ENCODE measurements at places on chromosomes 1 and 21.

DNA sequence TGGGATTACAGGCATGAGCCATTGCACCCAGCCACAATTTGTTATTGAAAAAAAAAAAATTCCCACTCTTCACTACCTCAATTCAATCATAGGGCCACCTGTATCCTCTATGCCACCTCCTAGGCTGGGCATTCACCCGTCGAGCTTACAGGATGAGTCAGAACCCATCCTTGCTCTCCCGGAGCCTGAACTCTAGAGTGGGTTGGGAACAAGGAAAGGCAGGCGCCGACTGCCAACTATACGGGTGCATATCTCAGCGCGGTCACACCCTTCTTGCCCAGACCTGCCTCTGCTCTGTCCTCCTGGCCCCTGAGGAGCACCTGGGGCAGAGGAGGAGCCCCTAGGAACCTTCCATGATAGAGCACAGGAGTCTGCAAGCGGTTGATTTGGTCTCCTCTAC lies 21.4 kb upstream of the LBR start:
- no peak for DNase-seq

DNA sequence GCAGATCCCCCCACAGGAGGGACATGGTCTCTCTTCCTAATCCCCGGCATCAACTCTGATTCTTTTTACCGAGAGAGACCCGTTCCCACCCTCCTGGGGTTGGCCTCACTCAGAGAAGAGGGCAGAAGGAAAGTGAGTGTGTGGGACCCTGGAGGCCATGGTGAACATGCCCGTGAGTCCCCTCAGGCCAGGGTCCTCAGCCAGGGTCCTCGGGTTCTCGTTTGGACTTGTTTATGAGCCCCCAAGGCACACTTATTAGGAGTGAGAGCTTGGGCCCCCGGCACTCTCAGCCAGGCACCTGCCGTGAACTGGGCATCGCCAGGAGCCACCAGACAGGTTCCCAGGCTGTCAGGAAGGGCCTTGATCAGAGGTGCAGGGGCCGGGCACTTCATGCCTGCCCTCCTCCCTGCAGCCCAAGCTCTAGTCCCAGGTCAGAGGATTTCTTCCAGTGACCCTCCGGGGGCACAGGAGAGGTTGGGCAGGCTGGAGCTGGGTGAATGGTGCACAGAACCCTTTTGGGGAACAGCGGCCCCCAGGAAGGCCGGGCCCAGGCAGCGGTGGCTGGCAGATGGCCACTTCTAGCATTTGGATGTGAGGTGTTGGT lies 122.6 kb downstream of the CRYAA start:
- DNase-seq = no peak

DNA sequence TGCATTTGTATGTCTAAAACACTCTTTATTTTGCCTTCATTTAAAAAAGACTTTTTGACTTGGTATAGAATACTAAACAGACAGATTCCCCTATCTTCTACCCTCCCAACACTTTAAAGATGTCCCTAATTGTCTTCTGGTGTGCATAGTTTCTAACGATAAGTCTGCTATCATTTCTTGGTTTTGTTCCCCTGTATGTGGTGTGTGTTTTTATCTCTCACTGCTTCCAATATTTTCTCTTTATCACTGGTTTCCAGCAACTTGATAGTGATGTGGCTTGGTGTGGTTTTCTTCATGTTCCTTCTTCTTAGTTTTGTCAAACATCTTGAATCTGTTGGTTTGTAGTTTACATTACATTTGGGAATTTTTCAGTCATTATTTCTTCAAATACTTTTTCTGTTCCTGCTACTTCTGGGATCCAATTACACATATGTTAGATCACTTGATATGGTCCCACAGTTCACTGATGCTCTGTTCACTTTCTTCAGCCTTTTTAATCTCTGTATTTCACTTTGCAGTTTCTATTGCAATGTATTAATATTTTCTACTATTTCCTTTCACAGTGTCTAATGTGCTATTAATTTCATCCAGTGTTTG lies 23.2 kb downstream of the F5 start:
- no peak for DNase-seq

DNA sequence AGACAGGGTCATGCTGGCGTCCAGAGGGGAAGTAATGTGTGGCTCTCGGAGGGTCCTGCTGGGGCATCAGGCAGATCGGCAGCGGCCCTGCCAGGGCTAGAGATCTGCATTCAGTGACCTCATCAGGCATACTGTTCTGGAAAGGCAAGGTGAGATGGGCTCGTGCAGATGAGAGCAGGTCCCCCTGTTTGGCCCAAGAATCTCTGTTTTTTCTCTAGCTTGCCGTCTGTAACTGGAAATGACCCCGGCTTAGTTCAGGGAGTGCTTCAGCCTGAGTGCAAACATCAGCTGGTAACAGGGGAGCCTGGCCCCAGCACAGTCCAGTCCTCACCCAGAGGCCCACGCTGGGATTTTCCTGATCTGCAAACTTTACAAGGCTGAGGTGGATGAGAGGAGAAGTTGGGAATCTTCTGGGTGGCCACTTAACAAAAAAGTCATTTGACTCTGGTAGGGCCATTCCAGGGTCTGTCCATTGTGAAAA lies 2.1 kb downstream of the FAM163A start:
- DNase-seq = no peak

GRCh38 chr1:25631750-25632485 lies 15.3 kb downstream of the MAN1C1 start:
- peak; percentile 18 for DNase-seq

- no peak for DNase-seq
Observed at GRCh38 chr1:63342402-63342801, 20.0 kb downstream of the FOXD3 start.

DNA sequence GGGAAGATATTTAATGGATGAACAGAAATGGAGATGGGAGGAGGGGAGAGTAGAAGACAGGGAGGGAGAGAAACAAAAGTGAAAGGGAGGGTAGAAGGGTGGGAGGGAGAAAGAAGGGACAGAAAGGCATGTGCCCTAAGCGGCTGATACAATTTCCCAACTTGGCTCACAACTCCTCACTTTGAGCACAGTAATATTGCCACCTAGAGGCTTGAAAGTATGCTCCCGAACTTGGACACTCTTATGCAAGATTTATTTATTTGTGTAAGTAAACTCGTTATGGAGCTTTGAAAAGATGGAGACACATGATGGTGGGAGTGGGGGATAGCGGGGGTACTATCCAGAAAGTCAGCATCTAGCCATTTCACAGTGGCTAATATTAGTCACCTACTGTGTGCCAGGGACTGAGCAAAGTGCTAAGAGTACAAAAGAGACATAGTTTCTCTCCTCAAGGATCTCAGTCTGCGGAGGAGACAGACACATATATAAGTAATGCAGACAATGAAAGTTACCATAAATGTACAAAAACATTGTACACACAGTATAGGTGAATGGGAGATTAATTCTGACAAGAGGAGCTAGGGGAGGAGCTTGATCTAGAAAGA lies 189.7 kb downstream of the SEC16B start:
- peak; percentile 82 for DNase-seq

- no peak for DNase-seq
Observed at GRCh38 chr1:22074803-22075202, 22.3 kb downstream of the CDC42 start.

GRCh38 chr1:186775881-186776560 lies 52.7 kb upstream of the PLA2G4A start:
- no peak for DNase-seq

GRCh38 chr1:193681422-193681821 lies 495.0 kb upstream of the B3GALT2 start:
- DNase-seq = no peak

DNA sequence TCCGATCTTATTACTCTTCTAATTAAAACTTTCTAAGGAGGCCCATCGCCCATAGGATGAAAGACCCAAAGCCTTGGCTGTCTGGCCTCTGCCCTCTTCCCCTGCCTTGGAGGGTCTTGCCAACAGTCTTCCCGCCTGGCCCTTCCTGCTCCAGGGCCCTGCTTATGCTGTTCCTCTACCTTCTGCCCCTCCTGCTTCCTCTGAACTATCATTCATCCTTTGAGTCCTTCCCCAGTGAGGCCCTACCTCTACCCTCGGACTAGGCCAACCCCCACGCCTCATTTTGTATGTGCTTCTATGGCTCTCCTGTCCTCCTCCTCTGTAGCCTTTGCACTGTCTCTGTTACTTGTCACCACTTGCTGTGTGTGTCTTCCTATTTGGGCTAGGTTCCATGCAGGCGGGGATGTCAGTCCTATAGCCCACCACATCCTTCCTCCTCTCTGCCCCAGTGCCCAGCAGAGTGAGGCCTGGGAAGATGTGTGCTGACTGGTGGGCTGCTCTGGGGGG lies 5.4 kb downstream of the RUSC1 start:
- DNase-seq = no peak

GRCh38 chr1:194723067-194723466 lies 1536.7 kb upstream of the B3GALT2 start:
- no peak for DNase-seq

GRCh38 chr1:247962911-247963588 lies 2.0 kb upstream of the OR2AK2 start:
- no peak for DNase-seq

DNA sequence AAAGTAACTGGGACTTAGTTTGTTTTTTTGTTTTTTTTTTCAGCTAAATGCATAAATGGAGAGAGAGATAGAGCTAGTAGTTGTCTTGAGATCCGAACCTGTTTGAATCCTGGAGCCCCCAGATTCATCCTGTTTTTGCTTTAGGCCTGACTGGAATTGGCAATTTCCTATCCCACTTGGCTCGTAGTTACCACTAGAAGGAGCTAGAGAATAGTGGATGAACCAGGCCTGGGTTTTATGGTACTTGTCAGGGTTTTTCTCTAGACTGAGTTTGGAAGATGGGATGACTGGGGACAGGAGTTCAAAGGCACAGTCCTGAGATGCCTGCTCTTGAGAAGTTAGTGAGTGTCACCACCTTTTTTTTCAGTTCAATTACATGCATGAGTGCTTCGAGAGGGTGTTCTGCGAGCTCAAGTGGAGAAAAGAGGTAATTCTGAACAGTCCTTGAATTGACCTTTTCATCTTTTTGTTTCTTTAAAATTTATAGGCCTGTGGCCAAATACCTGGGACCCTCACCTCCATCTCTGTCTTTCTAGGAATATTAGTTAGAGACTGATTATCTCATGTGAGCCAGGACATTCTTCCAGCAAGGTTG lies 23.4 kb downstream of the CELF3 start:
- no peak for DNase-seq

DNA sequence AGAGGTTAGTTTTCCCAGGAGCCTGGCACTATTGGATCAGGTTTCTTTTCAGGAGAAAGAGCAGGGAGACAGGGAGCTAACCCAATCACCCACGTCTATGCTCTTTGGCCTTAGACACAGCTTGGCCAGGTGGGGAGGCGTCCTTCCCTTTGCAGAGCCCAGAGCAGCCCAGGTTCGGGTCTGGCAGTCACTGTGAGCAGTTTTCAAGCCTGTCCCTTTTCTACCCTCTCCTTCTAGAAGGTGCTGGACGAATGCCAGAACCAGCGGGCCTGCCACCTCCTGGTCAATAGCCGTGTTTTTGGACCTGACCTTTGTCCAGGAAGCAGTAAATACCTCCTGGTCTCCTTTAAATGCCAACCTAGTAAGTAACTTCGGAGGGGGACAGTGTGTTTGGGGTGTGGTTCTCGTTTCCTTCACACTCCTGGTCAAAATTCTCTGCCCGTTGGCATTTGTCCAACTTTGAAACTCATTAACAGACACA lies 44.9 kb downstream of the EVA1C start:
- peak; percentile 11 for DNase-seq

GRCh38 chr1:178019622-178020021 lies 49.8 kb upstream of the SEC16B start:
- DNase-seq = no peak

- no peak for DNase-seq
Observed at GRCh38 chr1:199931666-199932377, 95.7 kb upstream of the NR5A2 start.

GRCh38 chr21:31483146-31483545 lies 139.1 kb upstream of the TIAM1 start:
- peak; percentile 47 for DNase-seq

- peak; percentile 68 for DNase-seq
Observed at GRCh38 chr1:109620401-109620791, 759 bp downstream of the AMPD2 start.

DNA sequence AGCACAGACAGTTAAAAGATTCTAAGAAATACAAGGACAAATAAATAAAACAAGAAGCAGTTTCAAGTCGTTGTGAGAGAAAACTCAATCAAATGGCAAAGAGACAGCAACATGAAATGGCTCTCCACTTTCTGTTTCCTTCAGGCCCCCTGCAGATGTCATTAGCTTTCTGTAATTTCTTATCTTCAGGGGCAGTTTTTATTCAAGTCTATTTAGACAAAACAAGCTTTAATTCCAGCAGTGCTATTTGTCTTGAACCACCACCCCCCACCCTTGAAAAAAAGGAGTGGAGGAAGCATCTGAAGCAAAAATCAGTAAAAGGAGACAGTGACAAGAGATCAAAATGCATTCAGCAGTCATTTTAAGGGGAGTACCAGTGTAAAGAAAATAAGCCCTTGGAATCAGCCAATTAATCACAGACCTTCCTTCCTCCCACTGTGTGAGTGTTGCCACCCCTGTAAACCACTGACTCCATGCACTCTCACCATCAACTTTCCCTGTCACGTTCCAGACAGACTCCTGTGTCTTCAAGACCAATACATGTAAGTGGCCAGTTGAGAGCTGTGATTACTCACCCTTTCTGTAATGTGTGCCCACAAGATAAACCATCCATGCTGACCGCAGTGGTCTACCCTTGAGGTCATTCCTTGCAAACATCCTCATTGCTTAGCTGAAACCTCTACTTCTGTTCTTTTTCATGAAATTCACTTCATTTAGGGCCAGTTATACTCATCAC lies 136.1 kb upstream of the HOOK1 start:
- no peak for DNase-seq

DNA sequence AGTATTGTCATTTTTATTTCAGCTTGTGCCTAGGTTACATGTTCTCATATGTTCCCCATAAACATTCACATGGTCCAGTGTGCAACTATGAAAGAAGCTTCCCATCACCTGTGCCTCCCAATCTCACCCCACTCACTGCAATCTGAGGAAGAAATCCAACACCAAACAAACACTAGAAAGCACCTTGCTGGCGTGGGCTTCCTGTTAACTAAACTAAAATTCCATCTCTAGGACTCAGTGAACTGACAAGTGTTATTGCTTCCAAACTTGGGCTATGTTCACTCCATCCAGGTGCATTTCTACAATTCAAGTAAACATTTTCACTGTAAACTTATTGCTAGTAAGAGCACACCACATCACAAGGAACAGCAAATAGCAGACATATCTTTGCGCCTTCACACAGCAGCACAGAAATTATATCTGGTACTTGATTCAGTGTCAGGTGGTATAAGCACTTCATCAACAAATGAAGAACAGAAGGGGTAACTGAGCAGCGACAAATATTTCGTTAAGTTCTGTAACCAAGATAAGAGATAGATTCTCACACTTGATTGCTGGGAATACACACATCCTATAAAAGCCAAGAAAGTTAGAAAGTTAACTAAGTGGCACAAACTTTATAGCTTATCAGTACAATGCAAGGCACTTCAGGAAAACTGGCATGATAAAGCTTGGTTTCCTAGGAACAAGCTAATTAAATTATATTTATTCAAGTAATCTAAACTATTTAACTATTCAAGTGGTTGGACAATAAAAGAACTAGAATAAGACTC lies 8.9 kb upstream of the KCNJ15 start:
- peak; percentile 25 for DNase-seq

GRCh38 chr1:17606826-17607440 lies 67.4 kb downstream of the ARHGEF10L start:
- DNase-seq = peak; percentile 70

- DNase-seq = no peak
Observed at GRCh38 chr21:41815652-41816582, 49.1 kb upstream of the RIPK4 start.
